ENCODE measurements at places on chromosomes 2 and 18.

GRCh38 chr2:205680903-205681302 is 1.4 kb upstream of the NRP2 start:
- DNase-seq = no peak

DNA sequence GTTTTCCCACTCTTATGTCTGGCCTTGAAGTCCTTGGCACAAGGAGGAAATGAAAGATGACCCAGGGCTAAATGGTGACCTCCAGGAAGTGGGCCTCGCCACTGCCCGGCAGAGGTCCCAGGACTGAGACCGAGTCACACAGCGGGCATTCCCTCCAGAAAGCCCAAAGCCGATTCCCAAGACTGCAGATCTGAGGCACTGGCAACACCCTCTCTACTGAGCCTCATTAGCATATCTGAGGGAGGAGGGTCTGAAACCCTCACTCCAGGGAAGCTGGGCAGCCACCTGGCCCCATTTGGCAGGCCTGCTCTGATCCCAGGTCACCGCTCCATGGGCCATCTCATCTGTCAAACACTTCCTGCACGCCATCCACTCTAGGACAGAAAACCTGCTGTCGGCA is 29.1 kb downstream of the FAM178B start:
- no peak for DNase-seq

DNA sequence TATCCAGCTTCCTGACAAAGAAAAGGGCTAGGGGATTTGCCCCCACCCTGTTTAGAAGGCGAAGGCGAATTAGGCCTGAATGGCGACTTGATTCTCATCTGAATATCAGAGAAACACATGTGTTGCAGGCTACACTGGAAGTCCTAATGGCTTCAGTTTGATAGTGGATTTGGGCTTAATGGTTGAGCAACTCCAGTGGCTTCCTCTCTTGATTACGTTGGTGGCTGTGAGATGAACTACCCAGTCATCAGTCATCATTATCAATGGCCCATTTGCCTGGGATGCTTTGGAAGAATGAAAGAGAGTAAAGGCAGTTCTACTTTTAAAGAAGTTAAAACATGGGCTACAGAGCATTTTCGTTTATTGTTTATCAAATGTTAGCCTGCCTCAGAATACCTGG is 60.9 kb upstream of the IL1R1 start:
- DNase-seq = no peak

GRCh38 chr2:181578829-181579228 is 78.1 kb downstream of the CERKL start:
- DNase-seq = no peak

GRCh38 chr18:58866773-58867150 is 2.1 kb downstream of the ZNF532 start:
- no peak for DNase-seq

DNA sequence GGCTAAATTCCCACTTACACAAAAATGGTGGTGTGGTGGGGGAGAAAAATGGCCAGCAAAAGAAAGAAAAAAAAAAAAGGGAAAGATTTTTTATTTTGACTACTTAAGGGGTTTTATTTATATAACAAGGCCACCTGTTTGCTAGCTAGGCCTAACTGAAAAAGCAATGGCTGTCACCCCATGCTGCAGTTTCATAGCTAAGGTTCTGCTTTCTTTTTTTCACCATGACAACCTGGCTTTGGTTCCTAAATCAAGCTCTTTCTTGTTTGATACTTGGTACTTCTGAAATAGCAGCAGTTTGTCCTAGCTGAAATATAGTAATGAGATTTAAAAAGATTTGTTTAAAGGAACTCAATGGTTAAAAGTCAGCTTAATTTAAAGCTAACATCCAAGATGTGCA is 433.2 kb upstream of the MEX3C start:
- no peak for DNase-seq

- no peak for DNase-seq
Observed at GRCh38 chr2:85504778-85505261, 34.1 kb upstream of the MAT2A start.

DNA sequence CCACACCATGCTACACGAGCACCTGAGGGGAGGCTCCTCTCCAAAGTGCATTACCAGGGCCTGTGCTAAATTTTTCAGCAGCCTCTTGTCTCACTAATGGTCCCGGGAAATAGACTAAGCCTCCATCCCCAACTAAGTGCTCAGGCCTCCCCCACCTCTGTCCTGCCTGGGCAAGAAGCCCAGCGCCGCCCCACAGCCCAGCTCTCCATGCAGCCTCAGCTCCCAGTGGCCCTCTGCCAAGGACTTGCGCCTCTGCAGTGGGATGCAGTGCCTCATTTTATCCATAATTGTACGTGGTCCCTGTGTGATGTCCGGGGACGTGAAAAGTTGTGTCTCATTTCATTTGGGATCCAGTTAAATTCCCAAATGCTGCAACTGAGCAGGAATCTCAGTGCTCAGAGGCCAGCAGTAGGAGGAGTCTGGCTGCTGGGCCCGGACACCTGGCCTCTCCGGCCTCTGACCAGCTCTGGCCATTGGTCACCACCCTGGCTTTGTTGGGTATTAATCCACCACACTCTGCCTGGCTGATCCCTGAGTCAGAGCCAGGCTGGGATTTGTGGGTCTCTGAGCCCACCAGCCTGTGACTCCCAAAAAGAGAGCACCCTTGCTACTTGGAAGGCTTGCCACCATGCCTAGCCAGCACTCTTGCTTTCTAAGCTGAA is 11.4 kb upstream of the STEAP3 start:
- DNase-seq = no peak

DNA sequence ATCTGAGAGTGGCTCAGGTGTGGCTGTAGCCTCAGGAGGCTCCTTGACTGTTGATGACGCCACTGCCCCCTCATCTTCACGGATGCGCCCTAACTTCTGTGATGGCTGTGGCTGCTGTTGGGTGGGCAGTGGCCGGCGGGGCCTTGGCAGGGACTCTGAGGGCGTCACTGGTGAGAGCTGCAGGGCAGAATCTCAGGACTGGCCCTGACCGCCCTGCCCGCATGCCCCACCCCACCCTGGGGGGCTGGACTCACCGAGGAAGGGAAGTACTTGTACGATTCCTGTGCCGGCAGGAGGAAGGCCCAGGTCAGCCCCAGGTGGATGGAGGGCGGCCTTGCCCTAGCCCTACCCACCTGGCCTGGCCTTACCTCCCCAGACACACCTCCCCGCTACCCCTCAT is 2.4 kb downstream of the CXXC1 start:
- no peak for DNase-seq

Data from CD4-positive, alpha-beta T cell treated with Interleukin-1 beta for 1 hour (primary cell).